ENCODE measurements at places on chromosomes 11 and 22.

DNA sequence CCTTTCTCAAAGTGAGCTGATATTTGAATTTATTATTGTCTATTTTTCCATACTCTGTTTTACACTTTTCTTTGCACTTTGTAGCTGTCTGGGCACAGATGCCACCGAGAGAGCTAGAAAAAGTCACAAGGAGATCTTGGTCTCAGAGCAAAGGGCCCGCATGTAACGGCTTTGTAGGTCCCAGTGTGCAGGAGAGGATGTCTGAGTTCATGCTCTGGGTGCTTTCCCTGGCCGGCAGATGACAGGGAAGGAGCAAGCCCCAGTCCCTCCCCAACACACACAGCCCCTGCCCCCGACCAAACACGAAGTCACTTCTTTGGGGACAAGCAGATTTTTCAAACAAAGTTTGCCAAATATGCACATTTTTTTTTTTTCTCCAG lies 55.8 kb downstream of the SMIM38 start:
- DNase-seq = no peak

DNA sequence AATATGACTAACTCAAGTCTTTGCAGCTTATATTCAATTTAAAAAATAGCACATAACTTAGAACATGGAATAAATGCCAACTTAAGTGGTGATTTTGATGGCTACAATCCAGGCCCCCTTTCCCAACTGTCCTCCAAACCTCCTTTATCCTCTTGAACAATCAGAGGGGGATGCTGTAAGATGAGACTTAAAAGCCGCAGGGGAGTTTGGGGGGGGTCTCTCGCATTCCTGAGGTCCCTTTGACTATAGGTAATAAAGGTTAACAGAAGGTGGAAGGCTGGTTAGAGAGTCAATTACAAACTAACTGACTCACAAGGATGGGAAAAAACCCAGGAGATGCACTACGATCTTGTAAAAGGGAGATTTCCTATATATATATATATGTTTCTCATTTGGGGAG lies 101.8 kb downstream of the KIRREL3 start:
- DNase-seq = no peak

DNA sequence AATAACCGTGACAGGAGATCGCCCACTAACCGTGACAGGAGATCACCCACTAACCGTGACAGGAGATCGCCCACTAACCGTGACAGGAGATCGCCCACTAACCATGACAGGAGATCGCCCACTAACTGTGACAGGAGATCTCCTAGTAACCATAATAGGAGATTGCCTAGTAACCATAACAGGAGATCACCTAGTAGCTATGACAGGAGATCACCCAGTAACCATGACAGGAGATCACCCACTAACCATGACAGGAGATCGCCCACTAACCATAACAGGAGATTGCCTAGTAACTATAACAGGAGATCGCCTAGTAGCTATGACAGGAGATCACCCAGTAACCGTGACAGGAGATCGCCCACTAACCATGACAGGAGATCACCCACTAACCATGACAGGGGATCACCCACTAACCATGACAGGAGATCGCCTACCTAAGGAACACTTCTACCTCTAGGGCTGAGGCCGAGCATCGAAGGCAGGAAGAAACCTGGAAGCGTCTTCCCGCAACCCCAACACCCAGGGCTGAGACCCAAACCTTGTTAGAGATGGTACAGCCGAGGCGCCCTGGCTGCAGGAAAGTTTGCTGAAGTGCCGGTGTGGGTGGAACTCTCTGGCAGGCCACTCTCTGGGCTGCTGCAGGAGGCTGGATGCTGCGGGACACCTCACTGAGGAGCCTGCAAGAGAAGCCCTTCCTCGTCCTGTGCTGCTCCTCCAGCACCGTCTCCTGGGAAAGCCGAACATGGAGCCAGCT lies 67.5 kb upstream of the THY1 start:
- DNase-seq = no peak

DNA sequence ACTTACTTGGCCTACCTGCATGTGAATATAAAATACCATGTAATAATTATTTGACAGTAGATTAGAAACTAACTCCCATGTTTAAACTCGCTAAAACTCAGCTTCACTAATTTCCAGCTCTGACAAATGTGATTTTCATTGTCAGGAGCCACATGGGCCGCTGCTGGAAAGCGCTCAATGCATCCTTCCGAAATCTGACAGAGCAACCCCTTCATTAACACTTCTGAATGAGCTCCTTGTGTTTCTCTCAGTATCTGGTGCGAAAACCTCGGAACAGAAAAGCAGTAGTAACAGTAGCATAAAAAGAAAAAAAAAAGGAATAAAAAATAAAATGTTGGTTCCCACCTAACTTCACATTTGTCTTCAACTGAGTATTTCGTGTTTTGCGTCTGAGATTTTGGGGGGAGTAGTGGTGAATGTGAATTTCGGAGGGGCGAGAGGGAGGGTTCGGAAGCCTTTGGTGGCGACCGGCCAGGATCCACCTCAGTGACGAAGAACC lies 710 bp downstream of the MTCH2 start:
- DNase-seq = no peak

GRCh38 chr22:48135592-48135991 lies 1373.1 kb downstream of the TBC1D22A start:
- no peak for DNase-seq

DNA sequence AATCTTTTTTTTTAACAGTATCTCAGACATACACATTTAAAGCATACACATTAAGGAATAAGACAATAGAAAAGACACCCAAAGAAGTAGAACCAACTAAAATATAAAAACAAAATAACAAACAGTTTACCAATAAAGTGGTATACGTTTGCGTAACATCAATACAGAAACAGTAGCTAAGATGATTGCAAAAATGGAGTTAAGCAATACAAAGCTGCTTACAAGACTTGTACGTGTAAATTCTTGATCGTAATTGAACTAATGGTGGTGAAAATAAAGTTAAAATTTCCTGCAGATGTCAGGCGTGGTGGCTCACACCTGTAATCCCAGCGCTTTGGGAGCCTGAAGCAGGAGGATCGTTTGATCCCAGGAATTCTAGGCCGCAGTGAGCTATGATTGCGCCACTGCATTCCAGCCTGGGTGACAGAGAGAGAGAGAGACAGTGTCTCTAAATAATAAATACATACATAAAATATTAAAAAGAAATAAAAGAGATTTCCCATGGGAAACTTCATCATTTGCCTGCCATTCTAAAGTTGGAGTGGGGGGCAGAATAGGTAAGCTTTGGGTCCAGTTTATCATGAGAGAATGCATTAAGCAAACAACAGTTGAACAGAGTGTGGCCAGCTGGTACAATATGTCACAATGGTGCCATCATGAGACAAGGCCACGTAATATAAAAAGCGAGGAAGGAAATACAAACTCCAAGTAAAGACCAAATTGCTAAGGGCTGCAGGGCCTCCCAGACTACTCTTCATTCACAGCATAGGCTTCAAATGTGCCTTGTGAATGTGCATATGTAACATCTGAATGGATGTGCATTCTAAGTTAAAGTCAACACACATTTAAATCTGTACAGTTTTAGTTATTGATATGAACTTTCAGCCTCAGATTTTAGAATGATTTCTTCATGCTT lies 38.9 kb upstream of the EED start:
- no peak for DNase-seq

- DNase-seq = no peak
These were observed 1.4 kb upstream of the PRSS23 start for GRCh38 chr11:86798988-86799387.

DNA sequence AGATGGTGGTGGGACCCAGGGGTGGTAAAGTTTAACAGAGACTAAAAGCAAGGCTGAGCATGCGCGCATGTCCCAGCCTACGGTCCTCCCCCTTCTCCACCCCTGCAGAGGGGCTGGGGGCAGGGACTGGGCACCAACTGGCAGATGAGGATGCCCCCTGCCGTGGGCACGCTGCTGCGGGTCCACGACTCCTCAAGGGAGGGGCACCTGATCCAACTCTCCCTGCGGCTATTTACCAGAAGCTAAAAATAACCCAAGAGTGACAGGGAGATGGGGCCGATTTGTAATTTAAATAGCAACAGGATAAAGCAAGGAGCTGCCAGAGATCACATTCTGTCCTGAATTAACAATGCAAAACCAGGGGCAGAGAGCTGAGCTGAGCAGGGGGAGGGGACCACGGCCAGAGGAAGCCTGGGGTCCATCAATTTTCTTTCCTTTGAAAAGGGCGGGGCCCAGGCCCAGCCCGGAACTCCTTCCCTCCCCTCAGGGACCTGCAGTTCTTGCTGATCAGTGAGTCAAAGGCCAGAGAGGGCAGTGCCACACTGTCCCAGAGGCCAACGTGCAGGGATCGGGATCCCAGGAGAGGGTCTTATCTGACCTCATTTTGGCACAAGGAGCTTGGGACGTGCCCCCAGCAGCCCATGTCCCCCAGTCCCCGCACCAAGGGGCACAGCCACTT lies 8.1 kb upstream of the DGKZ start:
- no peak for DNase-seq

DNA sequence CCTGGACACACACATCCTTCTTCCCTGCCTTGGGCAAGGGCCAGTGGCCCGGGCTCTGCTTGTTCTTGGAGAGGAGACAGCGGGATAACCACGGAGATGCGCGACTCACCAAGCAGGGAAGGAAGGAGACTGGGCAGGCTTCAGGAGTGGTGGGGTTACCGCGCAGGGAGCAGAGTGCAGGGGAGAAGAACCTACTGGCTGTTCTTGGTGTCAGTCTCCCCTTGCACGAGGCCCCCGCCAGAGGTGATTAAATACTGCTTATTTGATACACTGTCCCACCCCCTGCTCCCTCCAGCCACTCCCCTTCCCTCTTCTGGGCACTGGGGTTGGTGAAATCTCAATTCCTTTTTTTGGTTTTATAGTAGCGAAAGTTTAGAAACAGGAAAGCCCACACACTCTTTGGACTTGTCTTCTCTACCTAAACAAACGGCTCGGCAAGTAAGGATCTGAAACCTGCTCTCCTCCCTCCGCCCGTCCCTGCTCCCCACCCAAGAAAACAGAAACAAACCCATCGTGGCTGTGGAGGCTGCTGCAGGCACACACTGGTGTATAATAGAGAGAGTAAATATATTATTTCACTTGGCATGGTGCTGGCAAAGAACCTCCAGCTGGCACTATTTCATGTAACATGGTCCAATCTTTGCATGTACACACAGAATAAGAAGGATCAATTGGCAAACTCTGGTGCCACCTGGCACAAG lies 10.8 kb downstream of the LARGE2 start:
- no peak for DNase-seq

DNA sequence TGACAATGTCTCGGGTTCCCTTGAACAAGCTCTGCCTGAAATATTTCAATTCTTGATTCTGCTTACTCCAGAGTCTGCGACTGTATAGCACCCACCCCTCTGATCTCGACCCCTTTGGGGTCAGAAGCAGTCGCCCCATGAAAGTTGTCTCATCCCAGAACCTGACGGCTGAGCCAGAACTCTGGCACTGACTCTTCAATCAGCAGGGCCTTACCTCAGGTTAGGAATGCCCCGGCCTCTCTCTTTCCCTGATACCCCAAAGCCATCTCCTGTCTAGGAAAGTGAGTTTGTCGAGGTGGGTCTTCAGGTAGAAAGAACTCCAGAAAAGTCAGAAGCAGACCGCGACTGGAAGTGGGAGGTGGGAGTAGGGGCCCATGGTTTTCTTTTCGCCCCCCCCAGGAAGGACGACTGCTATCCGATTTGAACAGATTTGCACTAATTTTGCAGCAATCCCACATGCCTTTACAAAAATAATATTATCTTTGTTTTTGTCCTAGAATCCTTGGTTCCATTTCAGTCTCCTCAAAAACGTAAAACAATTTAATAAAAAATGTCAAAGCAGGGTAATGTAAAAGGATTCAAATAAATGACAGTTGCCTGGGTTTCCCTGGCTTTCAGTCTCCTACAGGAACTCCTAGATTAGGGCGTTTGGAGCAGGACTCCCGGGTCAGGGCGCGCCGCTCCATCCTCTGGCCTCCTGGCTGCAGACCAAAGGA lies 898 bp upstream of the ROBO3 start:
- DNase-seq = no peak

DNA sequence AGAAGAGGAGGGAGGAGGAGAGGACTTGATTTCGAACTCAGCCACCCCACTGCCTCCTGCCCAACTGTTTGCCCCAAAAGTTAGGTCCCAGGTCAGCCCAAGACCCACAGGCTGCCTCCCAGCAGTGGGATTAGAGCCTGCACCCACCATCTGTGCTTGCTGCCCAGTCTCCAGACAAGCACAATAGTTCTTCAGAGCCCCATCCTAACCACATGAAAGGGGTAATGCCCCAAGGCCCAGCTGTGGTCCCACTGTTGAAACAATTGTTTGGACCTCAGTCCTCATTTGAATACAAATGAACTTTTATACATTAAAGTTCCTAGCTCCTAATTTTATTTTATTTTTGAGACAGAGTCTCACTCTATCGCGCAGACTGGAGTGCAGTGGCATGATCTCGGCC lies 5.4 kb upstream of the VPS51 start:
- no peak for DNase-seq

DNA sequence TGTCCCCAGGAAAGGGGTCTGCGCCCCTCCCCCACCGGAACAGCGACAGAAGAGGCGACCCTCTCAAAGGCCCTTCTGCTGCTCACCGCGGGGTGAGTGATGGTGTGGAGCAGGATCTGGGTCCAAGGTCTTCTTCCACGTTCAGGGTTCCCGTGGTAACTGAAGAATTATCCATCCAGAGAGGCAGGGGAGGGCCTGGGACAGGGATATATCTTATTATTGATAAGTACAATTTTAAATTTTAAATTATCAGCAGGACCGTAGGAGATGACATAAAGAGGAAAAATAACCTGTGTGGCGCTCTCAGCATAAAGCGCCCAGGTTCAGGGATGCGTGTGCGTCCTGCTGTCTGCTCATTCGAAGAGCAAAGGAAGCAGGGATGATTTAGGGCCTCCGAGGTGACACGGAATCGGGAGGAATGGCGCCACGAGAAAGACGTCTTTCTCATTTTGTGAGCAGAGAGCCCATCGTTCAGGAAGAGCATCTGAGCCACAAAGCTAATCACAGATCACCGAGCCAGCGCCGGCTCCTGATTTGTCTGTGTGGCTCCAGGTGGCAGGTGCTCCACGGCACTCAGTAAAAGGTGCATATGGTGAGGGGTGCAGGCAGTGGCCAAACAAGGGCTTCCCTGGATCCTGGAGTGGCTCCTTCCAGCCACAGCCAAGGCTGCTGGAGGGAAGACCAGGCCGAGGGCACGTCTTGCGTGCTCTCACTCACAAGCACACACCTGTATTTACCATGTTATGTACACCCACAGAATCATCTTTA lies 19.3 kb downstream of the KRTAP5-5 start:
- no peak for DNase-seq

DNA sequence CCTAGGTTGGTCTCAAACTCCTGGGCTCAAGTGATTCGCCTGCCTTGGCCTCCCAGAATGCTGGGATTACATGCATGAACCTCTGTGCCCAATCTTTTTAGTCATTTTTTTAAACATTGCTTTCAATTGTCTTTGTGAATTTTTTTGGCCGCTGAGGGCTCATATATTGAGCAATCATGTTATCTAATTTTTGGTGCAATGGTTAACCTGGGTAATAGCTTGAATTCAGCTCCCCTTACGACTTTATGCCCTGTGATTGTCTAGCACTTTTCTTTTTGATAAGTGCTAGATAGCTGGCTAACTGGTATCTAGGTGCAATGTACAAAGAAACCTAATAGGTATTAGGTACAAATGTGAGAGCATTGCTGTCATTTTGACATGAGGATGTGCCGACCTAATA lies 35.3 kb upstream of the CAT start:
- no peak for DNase-seq
